ENCODE measurements at places on chromosomes 6 and 20. TPM values are rescaled to one million over a fixed set of nuclear protein-coding genes. Genes with fewer than 3 reads are reported as not detected.

DNA sequence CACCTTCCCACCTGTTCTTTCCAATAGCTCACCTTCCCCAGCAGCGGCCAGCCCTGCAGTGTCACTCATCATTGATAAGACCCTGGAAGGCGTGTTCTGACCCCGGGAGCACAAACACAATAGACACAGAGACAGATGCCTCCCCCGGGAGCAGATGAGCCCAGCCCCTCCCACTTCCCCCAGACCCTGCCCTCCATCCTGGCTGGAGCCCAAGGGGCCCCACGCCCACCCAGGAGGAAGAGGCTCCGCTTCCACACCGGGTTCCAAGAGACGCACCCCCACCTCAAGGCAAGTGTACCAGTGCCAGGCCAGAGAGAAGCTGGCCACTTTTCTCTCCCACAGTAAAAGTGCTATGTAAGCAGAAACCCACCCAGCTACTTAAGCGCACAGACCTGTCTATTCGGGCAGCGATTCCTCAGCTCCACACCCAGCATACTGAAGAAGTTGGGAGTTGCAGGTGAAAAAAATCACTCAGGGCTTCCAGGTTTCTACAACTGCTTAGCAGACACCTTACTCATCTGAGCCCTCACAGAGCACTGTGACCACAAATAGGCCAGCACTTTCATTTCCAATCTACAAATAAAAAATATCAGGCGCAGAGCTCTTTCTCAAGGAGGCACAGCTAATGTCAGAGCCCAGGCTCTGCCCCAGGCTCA lies 93.4 kb upstream of the NXT1 start:
- no peak for DNase-seq

JARID2 gene
- 23.4 TPM for total RNA-seq

- no peak for DNase-seq
Observed at GRCh38 chr6:33116417-33116816, 40.6 kb downstream of the HLA-DPB1 start.

MEI4 gene
- total RNA-seq: not detected

GRCh38 chr6:155125906-155126305 lies 130.8 kb downstream of the TIAM2 start:
- no peak for DNase-seq

NKX2-2 gene
- total RNA-seq: not detected

GRCh38 chr6:105619971-105620741 lies 217.3 kb upstream of the PREP start:
- no peak for DNase-seq

DNA sequence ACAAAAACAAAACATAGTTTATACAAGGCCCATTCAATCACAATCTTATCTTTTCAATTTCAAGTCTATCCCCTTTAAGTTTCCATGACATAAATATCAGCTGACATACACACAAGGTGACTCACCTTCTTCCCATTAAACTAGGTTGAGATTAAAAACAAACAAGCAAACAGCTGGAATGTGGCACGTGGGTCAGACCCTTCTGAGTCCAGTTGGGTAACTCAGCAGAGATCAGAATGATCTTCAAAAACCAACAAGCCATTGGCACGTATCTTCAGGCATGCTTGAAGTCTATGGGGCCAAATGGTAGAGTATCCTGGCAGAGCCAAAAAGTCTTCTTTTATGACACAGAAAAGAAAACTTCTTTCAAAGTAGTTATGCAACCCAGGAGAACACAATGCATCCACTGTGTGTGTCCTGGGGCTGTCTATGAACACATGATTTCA lies 603.5 kb upstream of the CITED2 start:
- DNase-seq: no peak

DNA sequence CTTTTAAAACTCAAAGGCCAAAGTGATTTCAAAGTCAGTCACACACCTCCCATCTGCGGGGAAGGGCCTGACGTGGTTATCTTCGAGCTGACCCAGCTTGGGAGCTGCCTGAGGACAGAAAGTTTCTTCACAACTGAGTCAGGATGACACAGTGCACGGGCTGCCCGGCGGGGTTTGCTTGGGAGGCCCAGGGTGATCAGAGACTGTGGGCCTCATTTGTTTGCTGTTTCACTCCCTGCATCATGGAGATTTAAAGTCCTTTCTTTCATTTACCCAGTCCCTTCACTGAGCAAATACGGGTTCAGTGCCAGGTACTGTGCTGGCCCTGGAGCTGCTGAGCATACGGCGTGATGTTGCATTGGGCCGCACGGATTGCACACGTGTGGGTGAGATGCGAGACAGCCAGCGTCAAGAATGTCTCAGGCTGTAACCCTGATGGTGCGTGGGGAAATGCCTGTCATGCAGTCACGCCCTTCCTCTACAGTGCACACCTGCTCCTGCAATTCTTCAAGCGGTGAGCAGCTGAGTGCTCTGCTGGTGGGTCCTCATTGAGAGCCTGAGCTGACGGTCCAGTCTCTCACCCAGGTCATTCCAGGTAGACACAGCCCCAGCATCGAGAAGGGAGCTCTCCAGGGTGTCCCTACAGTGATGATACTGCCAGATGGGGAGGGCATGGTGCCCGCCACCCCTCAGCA lies 82.7 kb upstream of the PMEPA1 start:
- no peak for DNase-seq

- no peak for DNase-seq
Observed at GRCh38 chr6:50847890-50848594, 29.4 kb downstream of the TFAP2B start.

DNA sequence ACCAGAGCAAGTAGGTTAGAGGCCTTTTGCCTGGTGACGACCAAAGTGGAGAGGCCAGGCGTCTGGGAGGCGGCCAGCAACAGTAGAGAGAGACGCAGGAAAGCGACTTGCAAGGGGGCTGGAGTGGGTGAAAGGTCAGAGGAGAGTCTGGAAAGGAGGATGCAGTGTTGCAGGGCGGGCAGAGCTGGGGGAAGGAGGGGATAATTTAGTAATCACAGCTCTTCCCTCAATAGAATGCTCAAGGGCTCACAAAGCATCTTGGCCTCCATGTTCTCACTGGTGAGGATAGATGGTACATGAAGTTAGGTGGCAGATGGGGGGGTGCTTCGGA lies 25.2 kb downstream of the TCF15 start:
- no peak for DNase-seq

DNA sequence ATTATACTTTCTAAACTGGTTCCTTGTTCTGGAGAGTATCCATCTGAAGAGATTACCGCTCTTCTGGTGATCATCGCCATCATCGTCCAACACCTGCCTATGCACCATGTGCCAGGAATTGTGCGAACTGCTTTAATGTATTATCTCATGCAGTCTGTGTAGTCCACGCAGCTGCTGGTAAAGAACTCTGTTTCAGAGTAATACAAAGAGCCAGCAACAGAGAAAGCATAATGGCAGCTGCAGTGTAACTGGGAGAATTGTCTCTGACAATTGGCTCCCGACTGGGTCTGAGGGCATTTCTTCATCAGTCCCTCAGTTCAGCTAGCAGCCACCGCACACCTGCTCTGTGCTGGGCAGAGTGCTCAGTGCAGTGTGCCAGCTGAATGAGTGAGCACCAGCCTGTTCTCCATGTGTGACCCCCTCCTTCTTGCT lies 383.4 kb downstream of the GRIK2 start:
- no peak for DNase-seq

RHAG gene
- not detected for total RNA-seq

SLC23A2 gene
- total RNA-seq: 29.6 TPM

DNA sequence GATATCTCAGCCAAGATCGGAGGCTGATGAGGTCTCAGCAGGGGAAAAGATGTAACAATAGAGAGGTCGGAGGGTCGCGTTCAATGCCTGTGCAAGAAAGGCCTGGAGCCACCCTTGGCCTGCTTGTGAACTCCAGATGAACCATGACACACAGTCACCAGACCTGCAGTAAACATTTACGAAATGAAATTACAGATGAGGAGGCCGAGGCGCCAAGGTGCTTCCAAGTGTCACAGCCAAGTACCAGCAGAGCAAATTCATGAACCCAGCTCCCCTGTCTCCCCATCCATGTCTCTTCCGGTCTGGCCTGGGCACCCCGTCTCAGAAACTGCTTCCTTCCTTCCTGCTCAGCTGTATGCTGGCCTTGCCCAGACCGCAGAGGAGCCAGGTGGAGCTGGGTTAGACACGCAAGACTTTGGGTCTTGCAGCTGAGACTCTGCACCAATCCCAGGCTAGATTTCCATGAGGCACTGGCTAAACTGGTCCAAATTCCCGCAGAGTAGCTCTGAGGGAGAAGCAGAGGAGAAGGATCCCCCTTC lies 48.1 kb downstream of the CHMP4B start:
- peak; percentile 36 for DNase-seq

GRCh38 chr6:37460805-37461204 lies 27.8 kb downstream of the CMTR1 start:
- DNase-seq: no peak

DNA sequence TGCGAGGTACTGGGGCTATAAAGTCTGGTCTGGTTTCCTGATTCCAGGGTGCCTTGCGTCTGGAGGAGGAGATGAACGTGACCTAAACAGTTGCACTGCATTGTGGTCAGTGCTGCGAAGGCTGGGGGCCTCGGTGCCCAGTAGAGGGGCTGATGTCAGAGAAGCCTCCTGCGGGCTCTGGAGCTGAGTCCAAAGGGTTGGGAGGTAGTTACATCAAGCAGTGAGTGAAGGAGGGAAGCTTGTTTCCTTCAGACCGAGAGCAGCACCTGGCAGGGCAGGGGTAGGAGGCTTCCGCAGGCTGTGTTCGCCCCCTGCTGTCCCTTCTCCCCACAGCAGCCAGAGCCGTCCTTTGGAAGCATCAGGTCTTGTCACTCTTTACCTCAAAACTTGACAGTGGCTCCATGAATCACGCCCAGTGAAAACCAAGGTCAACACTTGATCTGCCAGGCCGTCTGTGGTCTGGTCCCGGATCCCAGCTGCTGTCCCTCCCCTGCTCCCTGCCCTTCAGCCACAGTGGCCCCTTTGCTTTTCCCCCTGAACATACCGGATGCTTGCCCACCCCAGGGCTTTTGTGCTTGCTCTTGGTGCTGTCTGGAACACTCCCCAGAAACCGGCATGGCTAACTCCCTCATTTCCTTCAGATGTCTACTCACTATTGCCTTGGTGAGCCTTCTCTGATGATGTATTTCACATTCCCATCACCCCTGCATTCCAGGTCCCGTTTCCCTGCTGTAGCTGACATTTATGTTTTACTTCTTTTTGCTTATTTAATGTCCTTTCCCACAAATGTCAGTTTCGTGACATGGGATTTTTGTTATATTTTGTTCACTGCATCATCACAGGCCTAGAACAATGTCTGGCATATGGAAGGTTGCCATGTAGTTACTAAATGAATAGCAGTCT lies 7.0 kb downstream of the DYNLRB1 start:
- peak; percentile 36 for DNase-seq

DNA sequence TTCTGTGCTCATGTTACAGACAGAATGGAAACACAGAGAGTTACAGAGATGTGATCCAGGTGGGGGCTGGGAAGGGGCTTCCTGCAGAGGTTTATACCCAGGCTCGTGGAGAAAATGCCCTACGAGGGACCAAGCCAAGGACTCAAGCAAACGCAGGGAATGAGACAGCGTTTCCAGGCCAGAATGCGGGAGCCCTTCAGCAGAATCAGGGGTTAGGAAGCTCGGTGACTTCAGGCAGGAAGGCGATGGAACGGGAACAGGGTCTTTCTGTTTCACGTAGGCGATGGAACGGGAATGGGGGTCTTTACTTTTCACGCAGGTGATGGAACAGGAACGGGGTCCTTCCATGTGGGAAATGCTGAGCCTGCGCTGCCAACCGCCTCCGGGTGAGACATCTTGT lies 82.6 kb downstream of the THBS2 start:
- DNase-seq: no peak

GRCh38 chr6:101226677-101227135 lies 166.8 kb upstream of the GRIK2 start:
- DNase-seq: no peak

DNA sequence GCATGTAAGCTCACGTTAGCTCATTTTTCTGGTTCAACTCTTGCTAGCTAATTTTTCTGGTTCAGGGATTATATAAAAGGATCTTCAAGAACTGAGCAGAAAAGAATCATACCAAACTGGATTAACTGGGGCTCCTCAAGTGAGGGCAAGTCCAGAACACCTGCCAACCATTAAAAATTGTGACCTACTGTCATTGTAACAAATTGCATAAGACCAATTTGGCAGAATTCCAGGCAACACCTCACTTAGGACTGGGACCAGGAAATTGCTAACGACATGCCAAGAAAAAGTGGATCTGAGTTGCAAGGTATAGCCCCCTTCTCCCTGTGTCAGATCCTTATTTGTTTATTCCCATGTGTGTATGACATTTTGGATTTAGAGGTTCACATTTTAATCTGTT lies 216.6 kb downstream of the HIVEP2 start:
- no peak for DNase-seq

TCP11 gene
- total RNA-seq: not detected

Data from naive thymus-derived CD4-positive, alpha-beta T cell (primary cell).